ENCODE measurements at places on chromosomes 12 and 14.

DNA sequence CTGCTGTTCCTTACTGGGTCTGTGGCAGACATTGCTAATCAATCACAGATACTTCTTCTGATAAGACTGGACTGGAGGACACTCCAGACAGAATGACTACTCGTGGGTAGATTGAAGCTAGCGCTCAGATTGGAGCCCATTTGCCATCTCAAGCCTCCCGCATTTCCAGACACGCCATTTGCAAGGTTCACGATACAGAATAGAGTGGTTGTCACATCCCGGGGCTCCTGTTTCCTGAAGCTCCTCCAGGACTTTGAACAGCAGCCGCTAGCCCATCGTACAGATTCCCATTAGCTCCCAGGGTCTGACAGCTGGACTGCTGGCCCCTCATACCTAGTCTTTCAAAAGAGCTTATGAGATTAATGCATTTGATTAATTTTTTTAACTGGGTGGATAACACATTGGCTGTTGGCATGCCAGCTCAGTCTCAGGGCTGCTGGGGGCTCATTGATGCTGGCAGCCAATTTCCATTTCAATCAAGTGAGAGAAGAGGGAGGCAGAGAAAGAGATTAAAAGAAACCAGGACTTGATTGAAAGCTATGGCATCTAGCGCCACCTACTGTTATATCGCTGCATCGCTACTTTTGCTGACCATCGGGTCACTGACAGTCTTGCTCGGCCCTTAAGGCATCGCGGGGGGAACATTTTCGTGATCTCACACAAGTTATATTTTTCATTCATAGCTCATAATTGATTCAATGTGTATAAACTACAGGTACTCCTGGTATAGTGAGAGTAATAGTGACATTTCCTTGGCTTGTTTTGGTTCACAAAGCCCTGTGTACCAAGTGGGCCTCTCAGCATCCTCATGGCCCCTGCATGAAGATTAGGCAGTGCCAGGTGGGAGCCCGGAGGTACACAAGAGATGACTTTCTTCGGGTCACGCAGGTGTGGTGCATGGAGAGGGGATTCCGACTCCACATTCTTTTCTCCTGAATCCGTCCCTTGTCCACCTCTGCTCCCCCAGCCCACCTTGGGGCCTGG is 78.6 kb downstream of the CCDC60 start:
- peak; percentile 48 for DNase-seq

- peak; percentile 80 for DNase-seq
These were observed 29.0 kb downstream of the SLC2A3 start for GRCh38 chr12:7907009-7907408.

GRCh38 chr14:46902837-46903236 is 251.3 kb upstream of the RPL10L start:
- DNase-seq = no peak

DNA sequence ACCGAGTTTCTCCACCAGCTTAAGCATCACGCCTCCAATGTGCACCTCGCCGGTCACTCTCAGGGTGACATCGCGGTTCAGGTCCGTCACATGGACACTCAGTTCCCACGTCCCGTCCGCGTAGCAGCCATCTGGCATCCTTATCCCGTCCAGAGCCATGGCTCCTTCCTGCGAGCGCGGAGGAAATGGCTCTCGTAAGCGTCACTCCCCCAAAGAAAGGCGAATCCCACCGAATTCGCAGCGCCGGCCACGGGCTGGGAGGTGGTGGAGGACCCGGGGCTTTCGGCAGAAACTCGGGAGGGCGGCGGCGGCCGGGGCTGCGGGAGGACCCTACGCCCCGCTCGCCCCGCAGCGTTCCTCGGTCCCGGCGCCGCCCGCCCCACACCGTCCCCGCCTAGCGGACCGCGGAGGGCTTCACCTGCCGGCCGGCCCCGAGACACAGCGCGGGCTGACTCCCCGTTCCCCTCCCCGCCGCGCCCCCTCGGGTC is 396 bp downstream of the FERMT2 start:
- peak; percentile 60 for DNase-seq

GRCh38 chr12:47955059-47955458 is 8.3 kb upstream of the TMEM106C start:
- no peak for DNase-seq

- no peak for DNase-seq
These were observed 82.7 kb downstream of the PPP2R5C start for GRCh38 chr14:101844219-101844618.

DNA sequence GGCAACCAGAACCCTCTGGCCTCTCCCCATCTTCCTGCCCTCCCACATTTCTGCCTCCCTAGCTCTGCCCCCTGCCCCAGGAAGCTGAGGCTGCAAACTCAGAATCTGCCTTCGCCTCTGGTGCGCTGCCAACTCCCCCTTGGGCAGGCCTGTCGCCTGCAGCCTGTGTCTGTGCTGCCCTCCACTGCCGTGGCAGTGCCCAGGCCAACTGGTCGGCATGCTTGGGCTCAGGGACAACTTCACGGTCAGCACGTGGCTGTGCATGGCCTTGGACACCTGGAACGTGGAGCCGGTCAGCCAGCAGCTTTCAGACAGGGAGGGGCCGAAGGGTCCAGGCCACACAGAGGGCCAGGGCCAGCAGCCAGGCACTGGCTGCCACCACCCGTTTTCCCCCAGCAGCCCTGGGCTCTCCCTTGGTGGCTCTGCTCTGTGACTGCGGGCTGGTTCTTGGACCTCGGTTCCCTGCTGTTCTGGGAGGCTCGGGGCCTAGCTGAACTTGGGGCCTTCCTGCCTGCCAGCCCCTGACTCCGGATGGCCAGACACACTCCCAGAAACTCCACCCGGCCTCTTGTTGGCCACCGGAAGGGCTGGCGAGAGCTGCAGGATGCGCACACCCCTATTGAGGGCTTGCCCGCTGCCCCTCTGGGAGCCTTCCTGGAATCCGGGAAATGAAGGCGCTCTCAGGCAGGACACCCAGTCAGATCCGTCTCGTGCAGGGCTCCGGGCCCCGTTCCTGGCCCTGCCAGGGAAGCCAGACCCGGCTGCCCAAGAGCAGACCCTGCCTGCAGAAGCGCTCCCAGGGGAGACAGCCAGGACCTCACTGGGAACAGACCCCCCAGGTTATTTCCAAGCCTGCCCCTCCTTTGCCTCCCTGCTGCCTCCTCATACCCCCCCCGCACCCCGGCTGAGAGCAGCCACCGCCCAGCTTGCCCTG is 34.2 kb upstream of the PPP1R13B start:
- no peak for DNase-seq

DNA sequence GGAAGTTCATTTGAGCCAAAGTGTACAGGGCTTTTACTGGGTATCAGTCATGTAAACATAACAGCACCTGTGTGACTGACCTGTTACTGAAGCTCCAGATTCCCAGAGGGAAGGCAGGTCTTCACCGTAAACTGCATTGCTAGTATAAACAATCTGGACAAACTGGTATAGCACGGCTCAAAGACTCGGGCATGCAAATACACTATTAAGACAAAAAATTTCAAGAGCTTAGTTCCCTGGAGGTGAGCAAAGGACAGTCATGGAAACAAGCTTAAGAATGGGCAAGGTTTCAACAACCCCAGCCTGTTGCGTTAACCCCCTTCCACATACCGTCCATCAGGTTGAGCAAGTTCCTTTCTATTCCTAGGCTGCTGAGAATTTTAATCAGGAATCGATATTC is 9.4 kb downstream of the PARP11 start:
- no peak for DNase-seq

GRCh38 chr14:92897922-92898565 is 24.9 kb upstream of the CHGA start:
- no peak for DNase-seq

DNA sequence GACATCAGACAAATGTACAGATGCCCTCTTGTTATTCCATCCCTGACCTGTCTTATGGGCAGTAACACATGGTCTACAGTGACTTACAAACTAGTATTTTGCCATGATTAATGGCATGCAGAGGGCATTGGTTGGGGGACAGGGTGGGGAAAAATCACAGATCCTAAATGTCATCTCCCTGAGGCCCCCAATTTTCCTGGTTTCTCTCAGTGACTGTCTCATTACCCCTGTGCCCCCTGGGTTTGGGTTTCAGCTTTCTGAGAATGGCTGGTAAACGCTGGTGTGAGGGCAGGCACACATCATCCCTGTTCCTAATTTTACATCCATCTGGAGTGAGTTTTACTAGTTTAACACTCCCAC is 10.1 kb downstream of the KRT76 start:
- DNase-seq = no peak

GRCh38 chr12:91983935-91984334 is 161.7 kb downstream of the BTG1 start:
- no peak for DNase-seq

DNA sequence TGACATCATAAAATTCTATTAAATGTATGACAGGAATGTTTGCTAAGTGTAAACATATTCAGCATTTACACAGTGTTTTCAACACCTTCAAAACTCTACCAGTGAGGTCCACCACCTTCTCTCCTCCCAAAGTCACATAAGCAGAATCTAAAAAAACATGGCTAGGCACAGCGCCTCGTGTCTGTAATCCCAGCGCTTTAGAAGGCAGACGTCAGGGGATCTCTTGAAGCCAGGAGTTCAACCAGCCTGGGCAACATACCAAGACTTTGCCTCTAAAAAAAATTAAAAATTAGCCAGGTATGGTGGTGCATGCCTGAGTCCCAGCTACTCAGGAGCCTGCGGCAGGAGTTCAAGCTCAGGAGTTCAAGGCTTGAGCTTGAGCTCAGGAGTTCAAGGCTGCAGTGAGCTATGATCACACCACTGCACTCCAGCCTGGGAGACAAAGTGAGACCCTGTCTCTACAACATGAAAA is 30.0 kb downstream of the NUMB start:
- DNase-seq = no peak

- DNase-seq = no peak
These were observed 38.2 kb upstream of the FBLN5 start for GRCh38 chr14:91985521-91986255.

DNA sequence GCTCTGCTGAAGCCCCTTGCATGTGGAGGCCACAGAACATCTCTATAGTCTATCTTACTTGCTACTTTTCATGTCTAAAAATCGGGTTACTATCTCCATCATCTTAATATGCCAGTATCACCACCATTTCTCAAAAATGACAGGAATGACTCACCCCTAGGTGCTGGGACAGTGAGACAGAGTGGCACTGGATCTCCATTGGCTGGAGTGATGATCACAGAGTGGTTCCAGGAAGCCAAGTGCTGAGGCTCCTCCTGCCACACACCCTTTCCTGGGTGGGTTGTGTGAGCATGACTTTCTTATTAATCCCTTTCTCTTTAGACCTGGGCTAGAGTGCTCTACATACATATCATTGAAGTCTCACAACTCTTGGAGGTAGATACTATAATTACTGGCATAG is 3.3 kb upstream of the ASCL1 start:
- no peak for DNase-seq

GRCh38 chr12:58765076-58765475 is 155.2 kb downstream of the LRIG3 start:
- DNase-seq = no peak
